8988T (cell line): ENCODE measurements at places on chromosomes 16 and 17.
A peak's percentile ranks its signal among the peaks of the same experiment; 100 is the strongest.

GRCh38 chr17:7841915-7842379, 7.9 kb downstream of the KDM6B start:
- peak; percentile 77 for DNase-seq

DNA sequence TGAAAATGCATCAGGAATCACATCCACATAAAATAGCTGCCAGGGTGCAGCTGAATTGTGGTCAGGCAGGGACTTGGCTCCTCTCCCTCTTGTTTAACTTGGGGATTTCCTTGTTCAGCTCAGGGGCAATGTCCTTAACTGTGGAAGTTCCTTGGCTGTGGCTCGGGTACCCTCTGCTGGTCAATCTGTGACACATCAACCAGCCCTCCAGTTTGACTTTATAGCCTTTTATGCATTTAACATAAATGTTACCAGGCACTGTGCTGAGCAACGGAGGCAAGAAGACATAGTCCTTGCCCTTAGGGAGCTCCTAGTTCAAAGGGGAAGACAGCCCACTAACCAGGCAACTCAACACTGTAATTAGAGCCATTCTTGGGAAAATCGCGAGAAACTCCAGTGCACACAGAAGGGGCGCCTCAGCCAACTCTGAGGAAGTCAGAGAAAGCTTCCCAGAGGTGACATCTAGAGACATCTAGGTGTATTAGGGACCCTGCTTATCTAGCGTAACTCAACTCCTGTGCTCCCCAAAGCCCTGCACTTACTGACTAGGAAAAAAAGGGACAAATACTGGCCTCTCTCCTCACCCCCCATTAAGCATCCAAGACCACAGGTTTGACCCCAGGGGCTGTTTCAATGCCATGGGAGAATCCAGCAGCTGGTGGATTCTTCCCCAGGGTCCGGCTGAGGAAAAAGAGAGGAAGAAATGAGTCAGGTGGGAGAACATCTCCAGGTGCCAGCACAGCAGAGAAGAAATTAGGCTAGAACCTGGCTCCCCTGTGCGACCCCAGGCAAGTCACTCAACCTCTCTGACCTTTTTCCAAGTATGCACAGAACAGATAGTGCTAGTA, 17.3 kb upstream of the EEF2K start:
- DNase-seq: no peak

DNA sequence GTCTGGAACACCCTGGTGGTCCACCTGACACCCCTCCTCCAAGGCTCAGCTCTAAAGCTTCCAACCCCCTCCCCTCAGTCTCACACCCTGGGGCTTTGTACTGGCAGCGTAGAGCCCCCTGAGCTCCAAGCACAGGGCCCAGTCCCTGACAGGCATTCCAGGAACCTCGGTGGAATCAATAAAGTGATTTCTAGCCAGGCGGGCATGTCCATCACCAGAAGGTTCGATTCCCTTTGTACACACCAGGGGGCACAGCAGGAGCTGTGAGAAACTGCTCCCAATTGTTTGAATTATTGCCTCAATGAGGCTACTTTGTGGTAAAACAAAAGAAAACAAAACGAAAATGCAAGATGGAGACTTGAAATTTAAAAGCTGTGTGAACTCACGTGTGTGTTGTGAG, 51.8 kb downstream of the SMPD3 start:
- no peak for DNase-seq

GRCh38 chr16:68426347-68426652, 22.0 kb downstream of the SMPD3 start:
- DNase-seq: no peak

DNA sequence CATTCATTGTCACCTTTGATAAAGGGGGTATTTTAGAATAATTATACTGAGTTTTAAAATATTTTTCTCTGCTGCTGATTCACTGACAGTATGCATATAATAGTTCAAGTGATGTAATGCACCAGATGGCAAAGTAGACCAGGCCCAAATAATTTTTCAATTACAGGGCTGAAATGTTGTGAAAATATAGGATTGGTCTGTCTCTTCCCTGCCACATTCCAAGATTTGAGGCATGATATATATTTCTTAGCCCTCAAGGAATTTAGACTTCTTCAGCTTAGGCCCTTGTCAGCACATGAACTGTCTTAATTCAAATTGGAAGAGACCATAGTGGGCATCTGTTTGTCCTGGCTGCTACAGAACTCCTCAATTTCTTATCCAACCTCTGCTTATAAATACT, 39.2 kb upstream of the SLC12A3 start:
- no peak for DNase-seq

DNA sequence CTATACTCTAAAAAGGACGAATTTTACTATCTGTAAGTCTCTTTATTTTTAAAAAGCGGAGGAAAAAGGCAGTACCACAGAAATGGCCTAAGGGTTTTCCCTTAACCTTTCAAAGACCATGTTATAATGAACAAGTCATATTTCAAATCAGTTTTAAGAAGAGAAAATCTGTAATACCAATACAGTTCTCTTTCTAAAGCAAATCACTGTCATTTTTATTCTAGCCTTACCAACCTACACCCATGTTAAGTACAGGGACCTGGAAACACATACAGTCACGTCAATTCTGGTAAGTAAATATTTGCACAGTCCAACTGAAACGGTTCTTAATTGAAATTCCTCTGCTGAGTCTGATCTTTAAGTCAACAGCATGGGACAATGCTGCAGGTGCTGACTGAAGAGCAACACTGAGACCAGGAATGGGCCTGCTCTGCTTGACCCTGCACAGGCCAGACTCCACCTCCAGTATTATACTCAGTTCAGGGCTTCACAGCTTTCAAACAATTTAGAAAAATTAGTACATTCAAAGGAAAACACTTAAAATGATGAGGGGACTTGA, 20.2 kb downstream of the MBTPS1 start:
- no peak for DNase-seq

GRCh38 chr17:33905338-33905800, 349.7 kb upstream of the CCL2 start:
- DNase-seq: no peak

GRCh38 chr16:69077251-69077650, 28.2 kb upstream of the HAS3 start:
- DNase-seq: no peak

- DNase-seq: no peak
Measured at GRCh38 chr16:15576960-15577958, 65.7 kb downstream of the MARF1 start.

- DNase-seq: no peak
Measured at GRCh38 chr16:55136356-55137150, 187.4 kb upstream of the IRX6 start.

DNA sequence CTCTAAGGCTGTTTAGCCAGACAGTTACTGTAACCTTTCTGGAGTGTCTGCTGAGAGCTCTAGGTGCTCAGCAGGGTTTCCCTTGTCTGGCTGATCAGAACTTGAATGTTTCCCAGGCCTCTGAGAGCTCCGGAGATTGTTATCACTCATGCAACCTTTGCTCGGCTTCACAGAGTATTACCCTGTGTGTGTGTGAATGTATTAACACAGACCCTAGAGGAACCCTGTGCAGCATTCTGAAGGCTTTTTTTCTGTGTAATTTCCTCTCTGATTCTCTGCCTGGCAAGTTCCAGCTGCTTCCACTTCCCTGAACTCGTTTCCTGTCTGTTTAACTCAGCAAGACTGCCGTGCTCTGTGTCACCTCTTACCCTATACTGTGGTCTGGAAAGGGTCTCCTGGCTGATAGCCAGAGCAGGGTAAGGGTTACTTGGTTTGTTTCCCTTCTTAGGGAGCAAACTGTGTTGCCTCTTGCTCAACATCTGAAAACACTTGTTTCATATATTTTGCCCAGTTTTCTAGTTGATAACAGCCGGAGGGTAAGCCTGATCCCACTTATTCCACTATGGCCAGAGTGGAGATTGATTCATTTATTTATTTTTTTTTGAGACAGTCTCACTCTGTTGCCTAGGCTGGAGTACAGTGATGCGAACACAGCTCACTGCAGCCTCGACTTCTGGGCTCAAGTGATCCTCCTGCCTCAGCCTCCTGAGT, 21.7 kb downstream of the PRMT7 start:
- no peak for DNase-seq

- no peak for DNase-seq
Measured at GRCh38 chr16:51556694-51557340, 405.7 kb upstream of the SALL1 start.

GRCh38 chr16:85778873-85779272, 20.5 kb downstream of the EMC8 start:
- DNase-seq: no peak

DNA sequence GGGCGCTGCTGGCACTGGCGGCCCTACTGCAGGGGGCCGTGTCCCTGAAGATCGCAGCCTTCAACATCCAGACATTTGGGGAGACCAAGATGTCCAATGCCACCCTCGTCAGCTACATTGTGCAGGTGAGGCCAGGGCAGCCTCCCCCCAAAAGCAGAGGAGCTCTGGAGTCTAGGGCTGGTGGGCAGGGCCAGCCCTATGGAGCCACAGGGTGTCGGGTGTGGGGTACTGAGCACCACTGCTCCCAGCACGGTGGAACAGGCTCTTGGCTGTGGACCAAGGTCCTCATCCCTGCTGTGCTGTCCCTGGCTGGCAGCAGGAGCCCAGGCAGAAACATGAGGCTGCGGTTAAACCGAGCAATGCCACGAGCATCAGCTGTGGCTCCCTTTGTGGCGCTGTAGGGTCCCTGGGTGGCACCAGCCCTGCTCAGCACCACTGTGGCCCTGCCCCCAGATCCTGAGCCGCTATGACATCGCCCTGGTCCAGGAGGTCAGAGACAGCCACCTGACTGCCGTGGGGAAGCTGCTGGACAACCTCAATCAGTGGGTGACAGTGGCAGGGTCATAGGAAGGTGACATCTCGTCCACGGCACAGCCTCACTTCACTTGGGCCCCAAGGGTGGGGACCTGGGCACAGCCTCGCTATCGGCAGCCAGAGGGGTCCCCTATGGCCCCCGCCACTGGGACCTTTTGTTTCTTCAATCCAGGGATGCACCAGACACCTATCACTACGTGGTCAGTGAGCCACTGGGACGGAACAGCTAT, 1.1 kb downstream of the DNASE1 start:
- DNase-seq: no peak

DNA sequence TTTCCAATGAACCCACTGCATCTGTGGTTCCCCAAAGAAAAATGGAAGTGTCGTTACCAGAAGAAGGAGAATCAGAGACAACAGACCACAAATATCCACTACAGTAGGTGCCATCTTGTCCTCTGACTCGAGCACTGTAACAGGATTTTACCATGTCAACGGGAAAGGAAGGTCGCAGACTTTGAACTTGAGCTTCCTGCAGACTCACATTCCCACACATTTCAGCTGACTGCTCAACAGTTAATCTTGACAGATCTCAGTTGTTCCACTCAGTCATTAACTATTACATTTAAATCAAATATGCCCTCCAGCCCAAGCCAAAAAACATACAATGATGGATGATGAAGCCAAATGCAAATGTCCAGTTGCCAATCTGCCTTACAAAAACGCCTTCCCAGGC, 37.0 kb downstream of the GAS7 start:
- DNase-seq: no peak

DNA sequence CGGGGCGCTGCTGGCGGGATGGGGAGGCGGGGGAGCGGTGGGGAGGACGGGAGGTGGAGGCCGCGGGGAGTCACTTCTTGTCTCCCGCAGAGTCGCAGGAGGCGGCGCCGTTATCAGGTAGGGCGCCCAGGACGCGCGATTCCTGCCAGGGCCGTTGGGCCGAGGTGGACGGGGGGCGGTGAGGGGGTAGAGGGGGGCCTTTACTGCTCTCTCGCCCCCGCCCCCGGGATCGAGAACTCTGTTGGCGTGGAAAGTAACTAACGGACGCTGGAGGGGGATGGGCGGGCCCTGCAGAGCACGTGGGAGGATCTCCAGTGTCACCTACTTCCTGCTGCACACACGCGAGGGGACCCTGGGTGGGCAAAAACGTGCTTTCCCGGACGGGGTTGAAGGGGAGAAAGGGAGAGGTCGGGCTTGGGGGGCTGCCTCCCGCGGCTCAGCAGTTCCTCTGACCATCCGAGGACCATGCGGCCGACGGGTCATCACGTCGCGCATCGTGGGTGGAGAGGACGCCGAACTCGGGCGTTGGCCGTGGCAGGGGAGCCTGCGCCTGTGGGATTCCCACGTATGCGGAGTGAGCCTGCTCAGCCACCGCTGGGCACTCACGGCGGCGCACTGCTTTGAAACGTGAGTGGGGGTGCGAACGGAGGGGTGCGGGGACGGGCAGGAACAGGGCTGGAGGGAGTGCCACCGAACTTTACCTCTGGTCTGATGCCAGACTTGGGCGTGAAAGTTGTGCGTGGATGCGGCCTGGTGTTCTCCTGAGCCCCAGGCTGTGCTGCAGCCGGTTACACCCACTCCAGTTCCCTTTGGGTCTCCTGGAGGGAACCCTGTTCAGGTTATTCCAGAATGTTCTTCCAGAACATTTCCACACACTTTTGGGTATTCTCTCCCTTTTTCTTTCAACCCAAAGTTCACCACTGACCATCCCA, 569 bp downstream of the PRSS21 start:
- no peak for DNase-seq

DNA sequence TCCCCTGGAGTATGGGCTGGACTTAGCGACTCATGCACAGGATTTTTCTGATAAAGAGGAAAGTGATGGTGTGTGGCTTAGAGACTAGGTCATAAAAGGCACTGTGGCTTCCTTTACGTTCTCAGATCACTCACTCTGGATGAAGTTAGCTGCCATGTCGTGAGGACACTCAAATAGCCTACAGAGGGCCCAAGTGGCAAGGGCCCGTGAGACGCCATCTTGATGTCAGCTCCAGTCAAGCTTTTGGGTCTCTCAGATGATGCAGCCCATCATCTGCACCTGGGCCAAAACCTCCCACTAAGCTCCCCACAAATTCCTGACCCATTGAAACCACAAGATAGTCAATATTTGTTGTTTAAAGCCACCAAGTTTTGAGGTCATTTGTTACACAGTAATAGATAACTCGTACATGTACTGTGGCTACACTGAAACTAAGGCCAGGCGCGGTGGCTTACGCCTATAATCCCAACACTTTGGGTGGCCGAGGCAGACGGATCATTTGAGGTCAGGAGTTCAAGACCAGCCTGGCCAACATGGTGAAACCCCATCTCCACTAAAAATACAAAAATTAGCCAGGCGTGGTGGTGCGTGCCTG, 14.7 kb downstream of the ST6GALNAC2 start:
- no peak for DNase-seq

GRCh38 chr16:88453611-88454522, 787 bp downstream of the ZFPM1 start:
- no peak for DNase-seq
